BJ (cell line): ENCODE measurements at places on chromosomes 1 and 21.

GRCh38 chr1:43382027-43382779 is 7.4 kb downstream of the MED8 start:
- DNase-seq, result no peak

- no peak for DNase-seq
Measured at GRCh38 chr1:192914696-192915095, 105.9 kb downstream of the RGS2 start.

DNA sequence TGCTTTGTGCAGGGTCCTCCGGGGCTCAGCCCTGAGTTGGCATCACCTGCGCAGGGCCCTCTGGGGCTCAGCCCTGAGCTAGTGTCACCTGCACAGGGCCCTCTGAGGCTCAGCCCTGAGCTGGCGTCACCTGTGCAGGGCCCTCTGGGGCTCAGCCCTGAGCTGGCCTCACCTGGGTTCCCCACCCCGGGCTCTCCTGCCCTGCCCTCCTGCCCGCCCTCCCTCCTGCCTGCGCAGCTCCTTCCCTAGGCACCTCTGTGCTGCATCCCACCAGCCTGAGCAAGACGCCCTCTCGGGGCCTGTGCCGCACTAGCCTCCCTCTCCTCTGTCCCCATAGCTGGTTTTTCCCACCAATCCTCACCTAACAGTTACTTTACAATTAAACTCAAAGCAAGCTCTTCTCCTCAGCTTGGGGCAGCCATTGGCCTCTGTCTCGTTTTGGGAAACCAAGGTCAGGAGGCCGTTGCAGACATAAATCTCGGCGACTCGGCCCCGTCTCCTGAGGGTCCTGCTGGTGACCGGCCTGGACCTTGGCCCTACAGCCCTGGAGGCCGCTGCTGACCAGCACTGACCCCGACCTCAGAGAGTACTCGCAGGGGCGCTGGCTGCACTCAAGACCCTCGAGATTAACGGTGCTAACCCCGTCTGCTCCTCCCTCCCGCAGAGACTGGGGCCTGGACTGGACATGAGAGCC is 22.7 kb downstream of the COL6A1 start:
- DNase-seq, result no peak

- DNase-seq, result no peak
Measured at GRCh38 chr1:186152227-186152619, 222.8 kb downstream of the TPR start.

DNA sequence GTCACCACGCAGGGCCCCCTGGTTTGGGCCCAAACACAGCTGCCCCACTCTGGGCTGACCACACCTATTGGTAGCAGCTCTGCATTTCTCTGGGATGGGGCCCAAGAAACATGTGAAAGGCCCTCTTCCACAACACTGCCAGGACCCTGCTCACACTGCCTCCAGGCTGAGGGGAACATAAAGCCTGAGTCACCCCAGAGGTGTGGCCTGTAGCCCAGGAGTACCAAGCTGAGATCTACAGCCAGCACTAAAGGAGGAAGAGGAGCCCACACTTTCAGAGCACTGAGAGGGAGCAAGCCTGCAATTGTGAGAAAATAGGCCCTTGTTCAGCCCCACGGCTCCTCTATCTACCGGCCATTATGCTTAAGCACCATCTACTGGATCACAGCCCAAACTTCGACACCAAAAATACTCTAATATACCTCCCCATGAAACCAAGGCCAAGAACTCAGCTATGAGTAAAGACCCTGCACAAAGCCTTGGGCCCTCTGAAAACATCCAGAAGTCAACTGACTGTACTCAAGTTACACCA is 14.4 kb upstream of the OR2T10 start:
- DNase-seq, result no peak

GRCh38 chr1:178341261-178341956 is 155.4 kb downstream of the CLEC20A start:
- peak; percentile 57 for DNase-seq

- DNase-seq, result no peak
Measured at GRCh38 chr1:220550811-220551399, 23.0 kb downstream of the MARK1 start.

DNA sequence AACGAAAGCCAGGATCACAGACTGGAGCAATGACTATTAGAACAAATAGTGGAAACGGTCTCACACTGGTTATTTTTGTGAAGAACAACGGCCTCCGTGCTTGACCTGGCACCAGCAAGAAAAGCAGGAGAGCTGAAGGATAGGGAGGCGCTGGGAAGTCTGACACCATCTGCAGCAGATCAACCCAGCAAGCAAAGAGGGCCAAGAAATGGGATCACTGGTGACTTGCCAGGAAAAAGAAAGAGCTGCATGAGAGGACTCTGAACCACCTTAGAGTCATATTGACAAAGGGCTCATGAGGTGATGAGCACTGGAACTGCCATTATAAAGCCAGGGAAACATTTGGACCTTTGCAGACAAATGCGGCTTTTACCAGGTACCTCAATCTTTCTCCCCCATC is 25.0 kb downstream of the MTOR start:
- no peak for DNase-seq

GRCh38 chr1:153612111-153612754 is 704 bp downstream of the S100A16 start:
- no peak for DNase-seq

DNA sequence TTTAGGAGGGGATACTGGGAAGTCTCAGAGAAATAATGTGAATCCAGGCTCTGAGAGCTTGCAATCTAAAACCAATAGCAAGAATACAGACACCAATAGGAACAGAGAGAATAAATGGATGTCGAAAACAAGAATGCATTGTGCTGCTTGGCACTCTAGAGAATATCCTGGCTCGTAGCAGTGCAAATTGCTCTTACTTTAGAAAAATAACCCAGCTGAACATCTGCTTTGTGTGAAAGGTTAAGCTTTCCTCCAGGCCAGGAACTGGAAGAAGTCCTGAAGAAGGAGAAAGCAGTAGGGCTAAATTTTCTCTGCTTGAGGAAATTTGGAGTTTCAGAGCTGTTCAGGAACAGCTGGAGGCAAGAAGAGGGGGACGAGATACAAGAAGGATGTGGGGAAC is 382.3 kb downstream of the HHIPL2 start:
- no peak for DNase-seq

DNA sequence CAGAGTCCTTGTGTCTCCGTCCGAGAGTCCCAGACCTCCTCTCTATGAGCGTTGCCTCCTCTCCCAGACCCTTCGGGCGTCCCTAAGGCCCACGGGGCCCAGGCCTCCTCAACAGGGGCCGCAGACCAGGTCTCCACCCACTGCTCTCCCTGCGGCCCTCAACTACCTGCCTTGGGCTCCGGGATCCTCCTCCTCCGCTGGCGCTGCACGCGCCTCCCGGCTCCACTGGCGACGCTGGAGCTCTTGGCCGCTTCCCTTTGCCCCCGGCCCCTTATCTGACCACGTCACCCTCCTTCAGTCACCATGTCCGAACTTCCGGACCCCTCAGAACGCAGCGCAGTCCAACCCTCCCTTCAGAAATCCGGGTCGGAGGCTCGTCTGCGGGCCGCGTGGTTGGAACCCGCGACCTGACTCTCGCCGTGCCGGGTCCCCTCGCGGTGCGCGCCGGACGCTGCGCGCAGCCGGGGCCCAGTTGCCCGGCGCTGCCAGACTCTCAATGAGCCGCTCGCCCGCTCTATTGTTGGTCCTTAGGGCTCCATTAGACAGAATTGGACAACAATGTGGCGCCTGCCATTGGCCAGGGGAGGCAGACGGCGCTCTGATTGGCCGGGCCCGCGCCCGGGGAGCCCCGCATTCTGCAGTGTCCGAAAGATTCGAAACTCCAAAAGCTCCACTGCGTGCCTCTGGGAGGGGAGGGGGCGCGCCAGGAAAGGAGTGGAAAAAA is at the start of gene DMRTA2:
TSS of gene DMRTA2 (minus strand) at position 498 of the 724 bp plus-strand sequence. CDS start 1,907 bp downstream, outside the sequence.
- no peak for DNase-seq

GRCh38 chr1:107454791-107455190 is 314.0 kb downstream of the NTNG1 start:
- DNase-seq, result no peak

DNA sequence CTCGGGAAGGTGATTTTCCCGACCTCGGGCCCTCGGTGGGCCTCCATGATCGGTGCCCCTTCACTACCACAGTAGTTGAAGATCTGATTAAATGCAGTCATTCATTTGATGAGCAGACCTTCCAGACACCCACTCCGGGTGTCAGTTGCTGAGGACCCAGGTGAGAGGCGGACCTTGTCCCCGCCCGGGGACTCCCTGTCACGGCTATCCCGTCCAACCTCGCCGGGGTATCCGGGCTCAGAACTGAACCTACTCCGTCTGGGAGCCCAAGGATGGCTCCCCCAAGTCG is 22.6 kb downstream of the RNU1-3 start:
- DNase-seq, result no peak

- no peak for DNase-seq
Measured at GRCh38 chr1:109509176-109510134, at the start of gene AMIGO1. Gene AMIGO1 (minus strand): TSS chr1:109509727. CDS start chr1:109508912, 815 bp downstream.

GRCh38 chr1:3270403-3271245 is 183.8 kb upstream of the ARHGEF16 start:
- DNase-seq, result no peak

DNA sequence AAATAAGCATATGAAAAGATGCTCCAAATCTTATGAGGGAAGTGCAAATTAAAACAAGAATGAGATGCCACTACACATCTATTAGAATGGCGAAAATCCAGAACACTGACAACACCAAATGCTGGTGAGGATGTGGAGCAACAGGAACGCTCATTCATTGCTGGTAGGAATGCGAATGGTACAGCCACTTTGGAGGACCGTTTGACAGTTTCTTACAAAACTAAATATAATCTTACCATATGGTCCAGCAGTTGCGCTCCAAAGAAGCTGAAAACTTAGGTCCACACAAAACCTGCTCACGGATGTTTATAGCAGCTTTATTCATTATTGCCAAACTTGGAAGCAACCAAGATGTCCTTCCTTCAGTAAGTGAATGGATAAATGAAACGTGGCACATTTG is 50.3 kb downstream of the POFUT2 start:
- DNase-seq, result no peak
